ENCODE measurements at places on chromosomes 3 and 15.

DNA sequence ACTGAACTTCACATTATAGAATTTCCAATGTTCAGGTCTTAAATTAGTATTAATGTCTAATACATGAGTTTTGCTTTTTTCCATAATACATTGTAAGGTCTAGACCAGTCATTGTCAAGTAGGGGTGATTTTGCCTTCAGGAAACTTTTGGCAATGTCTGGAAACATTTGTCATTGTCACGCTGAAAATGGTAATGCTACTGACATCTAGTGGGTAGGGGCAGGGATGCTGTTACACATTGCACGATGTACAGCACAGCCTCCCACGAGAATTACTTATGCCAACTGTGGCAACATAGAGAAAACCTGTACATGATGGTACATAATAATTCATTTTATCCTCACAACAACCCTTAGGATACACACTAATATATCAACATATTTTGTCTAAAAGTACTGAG lies 384.1 kb downstream of the CADM2 start:
- DNase-seq = peak; percentile 33

DNA sequence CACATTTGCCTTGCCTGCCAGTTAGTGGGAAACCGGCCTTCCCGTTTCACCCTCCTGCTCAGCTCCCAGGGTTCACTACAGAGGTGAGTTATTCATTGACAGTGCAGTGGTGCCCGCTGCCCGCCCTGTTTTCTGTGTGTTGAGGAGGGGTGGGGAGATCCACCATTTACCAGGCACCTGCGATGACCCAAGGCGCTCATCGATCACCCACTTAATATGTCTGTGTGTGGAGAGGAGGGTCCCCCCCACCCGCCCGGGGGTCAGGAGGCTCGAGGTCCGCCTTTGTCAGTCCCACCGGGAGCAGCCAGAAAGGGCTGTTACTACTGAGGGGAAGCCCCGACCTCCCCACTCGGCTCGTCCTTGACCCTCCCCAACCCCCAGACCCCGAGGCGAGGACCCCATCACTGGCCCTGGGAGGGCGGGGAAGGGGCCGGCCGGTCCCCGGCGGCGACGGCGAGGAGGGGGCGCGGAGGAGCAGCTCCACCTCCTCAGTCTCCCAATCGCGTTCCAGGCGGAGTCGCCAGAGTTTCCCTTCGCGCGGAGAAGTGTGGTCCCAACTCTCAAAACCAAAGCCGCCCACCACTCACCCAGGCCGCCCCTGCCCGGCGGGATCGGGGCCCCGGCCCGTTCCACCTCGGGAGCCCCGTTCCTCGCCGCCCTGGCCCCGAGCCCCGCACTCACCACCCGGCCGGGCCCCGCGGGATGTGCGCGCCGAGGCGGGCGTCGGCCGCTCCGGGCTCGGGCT lies 1.1 kb downstream of the PLXNB1 start:
- DNase-seq = no peak

DNA sequence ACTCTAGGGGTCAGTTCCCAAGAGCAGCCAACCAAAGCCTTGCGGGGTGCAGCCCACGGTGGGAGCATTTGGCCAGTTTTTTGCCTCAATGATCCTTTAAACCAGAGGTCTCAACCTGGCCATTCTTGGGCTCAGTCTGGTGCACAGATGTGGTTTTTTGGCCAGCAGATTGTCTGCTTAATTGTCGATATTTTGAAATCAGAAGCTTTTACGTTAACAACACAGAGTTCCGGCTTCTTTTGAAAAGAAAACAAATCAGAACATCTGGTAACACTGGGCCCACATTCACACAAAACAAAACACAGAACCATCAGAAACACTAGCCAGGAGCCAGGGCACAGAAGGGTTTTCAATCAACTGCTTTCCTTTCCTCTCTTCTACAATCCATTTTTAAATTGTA lies 127.7 kb downstream of the XXYLT1 start:
- DNase-seq = no peak

DNA sequence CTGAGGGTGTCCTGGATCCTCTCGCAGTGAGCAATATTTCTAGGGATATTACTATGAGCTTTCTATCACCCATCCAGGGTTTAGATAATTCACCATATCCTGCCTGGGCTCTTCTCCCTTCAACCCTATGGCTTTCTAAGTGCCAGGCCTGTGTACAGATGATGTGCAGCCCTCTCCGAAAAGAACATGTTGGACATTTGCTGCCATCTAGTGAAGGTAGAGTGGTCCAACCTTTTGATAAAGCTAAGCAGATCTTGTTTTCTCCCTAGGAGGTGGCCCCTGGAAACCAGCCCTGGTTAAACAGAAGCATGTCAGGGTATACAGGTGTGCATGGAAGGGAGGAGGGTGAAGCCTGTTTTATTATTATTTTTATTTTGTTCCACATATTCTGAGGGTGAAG lies 27.9 kb upstream of the SCN10A start:
- peak; percentile 68 for DNase-seq

- no peak for DNase-seq
Observed at GRCh38 chr15:33636234-33636633, 325.5 kb downstream of the RYR3 start.

- no peak for DNase-seq
Observed at GRCh38 chr3:29718661-29719065, 437.8 kb downstream of the RBMS3 start.

DNA sequence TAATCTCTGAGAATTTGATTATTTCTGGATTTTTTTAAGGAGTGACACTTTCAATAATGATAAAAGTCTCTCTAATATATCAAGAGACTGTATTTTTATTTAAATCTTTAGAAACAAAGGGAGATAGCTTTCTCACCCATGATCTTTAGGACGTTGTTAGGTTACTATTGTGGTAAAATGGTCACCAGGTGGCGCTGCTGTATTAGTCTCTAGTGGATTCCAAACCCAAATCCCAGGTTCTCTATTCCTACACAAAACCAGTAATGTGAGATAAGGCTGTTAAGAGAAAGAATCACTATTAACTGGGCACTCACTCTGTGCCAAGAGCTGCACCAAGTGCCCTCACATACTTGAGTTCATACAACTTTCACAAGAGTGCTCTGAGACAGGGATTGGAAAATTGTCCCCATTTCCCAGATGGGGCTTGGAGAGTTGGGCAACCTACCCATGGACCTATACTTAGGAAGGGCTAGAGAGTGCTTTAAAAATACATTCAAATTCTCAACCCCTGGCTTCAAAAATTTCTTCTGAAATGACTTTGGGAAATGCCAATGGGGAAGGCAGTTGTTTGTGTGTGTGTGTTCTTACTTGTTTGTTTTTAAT lies 593.4 kb upstream of the TGFBR2 start:
- DNase-seq = peak; percentile 89

DNA sequence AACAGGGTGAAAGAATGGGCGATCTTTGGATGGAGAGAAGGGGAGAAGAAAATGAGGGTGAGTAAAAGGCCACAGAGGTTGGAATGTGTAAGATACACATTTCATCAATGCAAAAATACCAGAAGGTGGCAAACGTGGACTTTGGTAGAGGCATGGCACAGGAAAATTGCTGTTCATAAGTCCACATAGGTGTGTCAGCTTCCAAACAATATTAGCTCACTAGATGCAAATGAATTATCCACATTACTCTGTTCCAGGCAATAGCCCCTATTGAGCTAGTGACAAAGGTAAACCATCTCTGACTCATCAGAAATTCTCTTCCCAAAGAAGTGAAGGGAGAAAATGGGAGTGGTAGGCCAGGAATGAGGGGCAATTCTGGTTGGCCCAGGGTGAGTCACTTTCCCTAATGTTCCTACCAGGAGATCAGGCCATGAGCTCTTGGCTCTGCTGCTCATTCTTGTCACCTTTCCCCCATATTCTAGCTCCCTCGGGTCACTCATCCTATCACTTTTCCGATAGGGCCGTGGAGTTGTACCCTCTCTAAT lies 19.9 kb downstream of the ACKR2 start:
- DNase-seq = no peak

- DNase-seq = no peak
Observed at GRCh38 chr3:195757438-195757770, 36.6 kb downstream of the MUC20 start.

- DNase-seq = no peak
Observed at GRCh38 chr15:27864719-27865118, 234.4 kb downstream of the OCA2 start.

DNA sequence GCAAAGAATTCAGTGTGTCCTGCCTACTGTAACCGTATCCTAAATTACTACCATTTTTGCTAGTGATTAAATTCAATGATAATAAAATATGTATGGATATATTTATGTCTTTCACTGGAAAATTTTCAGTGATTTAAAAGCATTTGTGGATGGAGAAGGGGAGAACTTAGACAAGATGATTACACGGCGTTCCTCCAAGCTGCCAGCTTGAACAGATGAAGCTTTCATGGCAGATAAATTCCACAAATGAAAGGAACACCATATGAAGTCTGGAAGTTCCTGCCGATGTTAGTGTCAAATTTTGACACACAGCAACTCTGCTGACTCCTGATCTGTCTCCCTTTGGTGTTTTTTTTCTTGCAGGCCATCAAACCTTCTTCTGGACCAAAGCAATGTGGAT lies 364.7 kb downstream of the EPHA3 start:
- no peak for DNase-seq

DNA sequence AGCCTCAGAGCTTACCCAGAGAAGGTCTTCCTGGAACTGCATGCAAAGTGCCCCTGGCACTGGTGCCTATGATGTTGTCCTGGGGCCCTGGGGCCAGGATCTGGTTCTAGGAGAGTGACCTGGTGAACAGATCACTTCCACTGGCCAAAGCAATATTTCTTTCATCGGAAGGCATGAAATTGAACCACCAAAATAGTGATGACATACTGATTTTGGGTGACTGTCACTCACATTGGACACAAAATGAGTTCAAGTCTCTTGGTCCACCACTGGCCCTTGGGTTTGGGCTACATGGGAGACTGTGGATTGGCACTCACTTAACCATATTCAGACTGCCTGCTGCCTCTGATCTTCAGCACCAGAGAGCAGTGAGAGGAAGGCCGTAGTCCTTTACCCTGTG lies 549.3 kb upstream of the PPP2R3A start:
- DNase-seq = no peak

DNA sequence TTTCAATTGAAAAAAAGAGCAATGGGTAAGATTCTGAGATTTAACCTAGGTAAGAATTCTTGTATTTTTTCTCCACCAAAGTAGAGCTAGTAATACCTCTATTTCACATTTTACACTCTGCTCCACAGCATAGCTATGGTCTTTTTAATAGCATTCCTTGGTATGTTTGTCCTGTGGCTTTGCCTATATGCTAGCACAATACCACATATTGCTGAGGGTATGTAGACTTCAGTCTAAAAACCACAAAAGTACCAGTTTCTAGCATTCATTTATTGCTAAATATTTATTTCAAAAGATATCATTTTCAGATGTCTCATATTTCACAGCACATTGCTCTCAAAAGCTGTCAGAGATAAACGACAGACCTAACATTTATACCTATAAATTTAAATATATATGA lies 18.2 kb upstream of the EOGT start:
- DNase-seq = no peak

GRCh38 chr3:153399636-153400035 lies 237.6 kb downstream of the RAP2B start:
- DNase-seq = no peak

All from hematopoietic multipotent progenitor cell treated with erythropoietin and hydrocortisone succinate and interleukin-3 and kit ligand, for 6 days (in vitro differentiated cells).